Right cardiac atrium (tissue), 5 donors: ENCODE measurements at places on chromosomes 5 and 9.

DNA sequence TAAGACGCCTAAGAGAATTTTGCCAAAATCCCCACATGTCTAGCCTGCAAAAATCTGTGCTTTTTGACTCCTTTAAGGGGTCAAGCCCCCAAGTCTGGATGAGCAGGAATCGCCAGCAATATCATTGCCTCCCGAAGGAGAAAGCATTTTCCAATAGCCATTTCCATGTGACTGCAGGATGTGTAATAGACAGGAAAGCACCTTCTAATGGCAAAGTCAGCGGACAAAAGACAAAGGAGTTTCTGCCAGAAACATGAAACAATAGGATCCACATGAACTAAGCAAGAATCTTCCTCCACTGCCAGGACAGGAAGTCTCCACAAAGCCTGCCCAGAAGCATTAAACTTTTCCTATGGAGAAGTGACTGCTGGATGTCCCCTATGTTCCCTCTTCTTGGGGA, 177.1 kb upstream of the PCSK5 start:
- DNase-seq, result no peak

GRCh38 chr9:93683331-93684134, 107.1 kb downstream of the PHF2 start:
- peak; percentile 4 for DNase-seq

DNA sequence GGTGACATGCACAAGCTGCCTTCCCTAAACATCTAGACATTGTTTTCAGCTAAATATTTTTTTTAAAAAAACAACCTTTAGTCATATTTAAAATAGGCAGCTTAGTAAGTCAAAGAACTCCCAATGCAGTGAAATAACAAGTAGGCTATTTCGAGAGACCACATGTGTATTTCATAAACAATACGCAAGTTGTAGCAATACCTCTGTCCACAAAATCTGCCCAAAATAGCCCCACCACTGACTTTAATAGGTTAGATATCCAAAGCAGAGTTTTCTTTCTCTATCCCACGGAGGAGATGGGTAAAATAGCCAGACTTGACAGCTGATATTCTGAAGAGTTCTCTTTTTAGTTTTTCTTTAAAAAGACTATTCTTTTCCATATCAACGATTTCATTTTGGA, 1.2 kb downstream of the SLC24A2 start:
- DNase-seq, result no peak

DNA sequence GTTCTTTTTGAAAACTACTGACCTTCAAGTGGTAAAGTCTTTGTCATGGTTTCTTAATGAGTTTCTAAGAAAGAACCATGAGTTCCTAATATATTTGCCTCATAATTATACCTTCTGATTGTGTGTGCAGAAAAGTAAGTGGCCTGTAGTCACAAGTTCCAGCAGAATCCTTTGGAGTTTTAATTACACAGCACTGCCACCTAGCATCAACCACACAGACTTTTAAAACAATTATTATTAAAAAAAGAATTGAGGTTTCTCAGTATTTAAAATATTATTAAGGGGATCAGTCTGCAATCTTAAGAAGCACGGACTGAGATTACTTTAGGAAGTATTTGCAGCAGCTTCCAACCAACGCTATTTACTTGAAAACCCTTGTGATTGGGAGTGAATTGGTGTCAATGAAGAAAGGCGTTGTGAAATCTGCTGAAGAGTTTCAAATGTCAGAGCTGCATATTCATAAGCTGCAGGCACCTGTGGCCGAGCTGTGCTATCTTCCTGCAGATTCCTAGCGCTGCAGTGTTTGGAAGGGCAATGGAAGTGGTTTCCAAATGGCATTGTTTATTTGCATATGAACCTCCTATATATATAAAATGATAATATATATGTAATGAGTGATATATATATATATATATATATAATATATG, 1074.2 kb upstream of the WWC1 start:
- DNase-seq, result no peak

- no peak for DNase-seq
Observed at GRCh38 chr9:91966503-91966902, 16.5 kb upstream of the ROR2 start.

GRCh38 chr9:96486386-96487028, 36.5 kb downstream of the HABP4 start:
- DNase-seq, result peak; percentile 55

DNA sequence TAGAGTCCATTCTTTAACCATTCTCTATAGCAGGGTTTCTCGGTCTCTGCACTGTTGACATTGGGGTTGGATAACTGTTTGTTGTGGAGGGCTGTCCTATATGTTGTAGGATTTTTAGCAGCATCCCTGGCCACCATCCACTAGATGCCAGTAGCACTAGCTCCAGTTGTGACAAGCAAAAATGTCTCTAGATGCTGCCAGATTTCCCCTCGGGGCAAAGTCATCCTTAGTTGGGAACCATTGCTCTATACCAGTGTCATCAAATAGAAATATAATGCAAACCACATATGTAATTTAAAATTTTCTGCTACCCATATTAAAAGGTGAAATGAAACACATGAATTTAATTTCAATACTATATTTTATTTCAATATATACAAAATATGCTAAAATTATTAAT, 2.9 kb downstream of the TTC23L start:
- no peak for DNase-seq

GRCh38 chr9:84228130-84228720, 112.3 kb downstream of the SLC28A3 start:
- no peak for DNase-seq

- DNase-seq, result no peak
Observed at GRCh38 chr9:77024776-77025545, 5.5 kb downstream of the FOXB2 start.

DNA sequence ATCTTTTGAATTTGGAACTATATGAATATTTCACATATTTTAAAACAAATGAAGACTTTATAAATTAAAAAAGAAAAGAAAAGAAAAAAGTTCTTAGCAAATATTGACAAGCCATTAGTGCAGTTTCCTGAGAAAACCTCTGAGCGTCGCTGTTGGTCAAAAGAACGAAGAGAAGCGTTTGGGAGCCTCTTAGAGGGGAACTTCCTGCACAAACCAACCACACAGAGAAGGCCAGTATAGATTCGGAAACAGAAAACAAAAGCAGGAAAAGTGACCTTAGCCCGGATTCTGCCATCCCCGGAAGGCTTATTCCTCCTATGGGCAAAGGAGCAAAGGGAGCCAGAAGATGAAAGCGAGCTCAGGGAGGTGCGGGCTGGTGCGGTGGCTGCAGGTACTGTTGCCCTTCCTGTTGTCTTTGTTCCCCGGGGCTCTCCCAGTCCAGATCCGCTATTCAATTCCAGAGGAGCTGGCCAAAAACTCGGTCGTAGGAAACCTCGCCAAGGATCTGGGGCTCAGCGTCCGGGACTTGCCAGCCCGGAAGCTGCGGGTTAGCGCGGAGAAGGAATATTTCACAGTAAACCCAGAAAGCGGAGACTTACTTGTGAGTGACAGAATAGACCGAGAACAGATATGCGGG, at the start of gene PCDHGB2:
TSS of gene PCDHGB2 (plus strand) at position 205 of the 637 bp plus-strand sequence. CDS start at position 347, 142 bp downstream.
- no peak for DNase-seq

DNA sequence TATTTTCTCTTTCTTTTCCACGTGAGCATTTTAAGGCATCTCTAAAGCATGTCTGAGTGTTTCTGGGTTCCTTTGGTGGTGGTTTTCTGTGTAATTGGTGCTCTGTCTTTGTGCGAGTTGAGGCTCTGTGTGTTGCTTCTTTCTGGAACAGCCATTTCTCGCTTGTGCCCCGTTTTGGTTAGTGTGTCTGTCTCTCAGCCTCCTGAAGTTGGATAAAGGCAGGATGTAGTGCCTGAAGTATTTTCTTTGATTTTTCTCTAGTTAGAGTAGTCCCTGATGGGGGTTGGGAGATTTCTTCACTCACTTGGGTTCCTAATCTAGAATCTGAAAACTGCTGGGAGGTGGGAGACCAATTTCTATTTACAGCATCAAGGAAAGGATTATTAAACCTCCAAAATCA, 129.7 kb upstream of the TMEM161B start:
- DNase-seq, result no peak

DNA sequence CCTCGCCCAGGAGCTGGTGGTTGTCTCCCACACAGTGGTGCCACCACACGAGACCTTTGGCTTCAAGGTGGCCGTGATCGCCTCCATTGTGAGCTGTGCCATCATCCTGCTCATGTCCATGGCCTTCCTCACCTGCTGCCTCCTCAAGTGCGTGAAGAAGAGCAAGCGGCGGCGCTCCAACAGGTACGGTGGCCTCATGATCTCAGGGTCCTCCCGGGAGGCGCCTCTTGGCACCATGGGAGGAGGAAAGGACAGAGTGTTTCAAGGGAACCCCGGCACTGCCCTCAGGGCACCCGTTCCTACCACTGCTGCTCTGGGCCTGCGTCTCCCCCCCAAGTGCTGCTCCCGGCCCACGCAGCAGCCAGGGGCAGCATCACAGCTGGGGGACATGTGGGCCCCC, 18.2 kb upstream of the CARD19 start:
- no peak for DNase-seq

- DNase-seq, result no peak
Observed at GRCh38 chr5:128199104-128199503, 115.5 kb downstream of the SLC12A2 start.

GRCh38 chr5:7867260-7867659, 1.6 kb downstream of the FASTKD3 start:
- no peak for DNase-seq

GRCh38 chr5:16757989-16758501, 141.2 kb upstream of the RETREG1 start:
- no peak for DNase-seq

DNA sequence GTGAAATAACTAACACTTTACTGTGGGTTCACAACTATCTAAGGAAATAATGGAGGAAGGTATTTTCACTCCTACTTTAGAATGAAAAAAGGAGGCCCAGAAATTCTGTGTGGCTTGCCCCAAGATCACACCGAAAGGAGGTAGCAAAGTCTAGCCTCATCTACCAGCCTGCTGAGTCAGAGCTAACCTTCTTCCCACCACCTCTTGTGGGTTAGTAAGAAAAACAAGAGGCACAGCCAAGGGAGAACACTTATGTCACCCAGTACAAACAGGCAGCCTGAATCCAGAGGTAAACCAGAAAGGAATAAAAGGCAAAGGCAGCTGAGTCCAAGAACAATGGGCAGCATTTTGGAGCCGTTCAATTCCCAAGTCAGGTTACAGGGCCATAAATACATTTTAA, 91.9 kb upstream of the RASEF start:
- no peak for DNase-seq

- DNase-seq, result no peak
Observed at GRCh38 chr9:81082221-81082620, 607.1 kb downstream of the TLE1 start.

DNA sequence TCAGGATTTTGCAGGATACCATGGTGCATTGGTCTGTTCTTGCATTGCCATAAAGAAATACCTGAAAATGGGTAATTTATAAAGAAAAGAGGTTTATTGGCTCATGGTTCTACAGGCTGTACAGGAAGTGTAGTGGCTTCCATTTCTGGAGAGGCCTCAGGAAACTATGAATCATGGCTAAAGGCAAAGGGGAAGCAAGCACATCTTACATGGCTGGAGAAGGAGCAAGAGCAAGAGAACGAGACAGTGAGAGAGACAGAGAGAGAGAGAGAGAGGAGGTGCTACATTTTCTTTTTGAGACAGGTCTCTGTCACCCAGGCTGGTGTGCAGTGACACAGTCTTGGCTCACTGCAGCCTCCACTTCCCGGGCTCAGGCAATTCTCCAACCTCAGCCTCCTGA, 43.9 kb downstream of the P4HA2 start:
- no peak for DNase-seq

GRCh38 chr9:128113526-128114325, 13.8 kb downstream of the PTGES2 start:
- DNase-seq, result peak; percentile 41

- DNase-seq, result peak; percentile 59
Observed at GRCh38 chr5:140672455-140673186, 755 bp downstream of the DND1 start.

GRCh38 chr9:95096807-95097206, 220.7 kb downstream of the FANCC start:
- no peak for DNase-seq

GRCh38 chr5:423626-424261, 19.2 kb upstream of the EXOC3 start:
- DNase-seq, result no peak

- no peak for DNase-seq
Observed at GRCh38 chr9:110252509-110253139, 3.7 kb downstream of the TXN start.

DNA sequence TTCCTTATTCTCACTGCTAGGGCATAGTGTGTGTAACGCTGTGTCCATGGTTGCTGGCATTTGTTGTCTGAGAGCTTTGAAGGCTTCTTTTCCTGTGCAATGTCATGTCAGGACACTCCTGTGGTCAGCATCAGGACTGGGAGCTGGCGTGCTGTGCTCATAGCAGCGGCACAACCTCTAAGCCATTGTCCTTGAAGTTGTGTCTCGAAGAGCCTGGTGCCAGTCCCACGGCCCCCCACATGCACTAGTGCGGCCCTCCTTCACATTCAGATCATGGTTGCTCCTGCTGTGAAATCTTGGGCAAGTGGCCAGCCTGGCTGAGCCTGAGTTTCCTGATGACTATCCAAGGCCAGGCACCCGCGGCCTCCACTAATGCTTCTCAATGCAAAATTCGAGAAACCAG, 32.4 kb downstream of the PDZD2 start:
- peak; percentile 71 for DNase-seq
